H7 (cell line): ENCODE measurements at places on chromosomes 1 and 21.

DNA sequence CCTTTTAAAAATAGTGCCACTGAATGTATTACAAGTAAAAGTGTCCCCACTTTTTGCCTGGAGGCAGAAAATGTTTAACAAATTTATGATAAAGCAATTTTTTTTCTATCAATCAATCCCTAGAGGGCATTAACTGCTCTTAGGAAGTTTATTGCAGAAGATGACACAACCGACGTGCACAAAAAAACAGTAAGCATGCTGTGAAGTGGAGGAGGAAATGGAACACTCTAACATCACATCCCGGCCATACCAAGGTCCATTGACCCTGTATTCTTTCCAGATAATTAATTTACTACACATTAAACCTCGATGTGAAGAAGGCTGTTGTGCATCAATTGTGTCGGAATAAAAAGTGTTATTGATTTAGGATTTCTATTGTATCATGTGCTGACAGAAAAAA is 264.9 kb upstream of the NR5A2 start:
- DNase-seq = no peak

- DNase-seq = no peak
Measured at GRCh38 chr1:232630894-232631195, 912 bp upstream of the SIPA1L2 start.

DNA sequence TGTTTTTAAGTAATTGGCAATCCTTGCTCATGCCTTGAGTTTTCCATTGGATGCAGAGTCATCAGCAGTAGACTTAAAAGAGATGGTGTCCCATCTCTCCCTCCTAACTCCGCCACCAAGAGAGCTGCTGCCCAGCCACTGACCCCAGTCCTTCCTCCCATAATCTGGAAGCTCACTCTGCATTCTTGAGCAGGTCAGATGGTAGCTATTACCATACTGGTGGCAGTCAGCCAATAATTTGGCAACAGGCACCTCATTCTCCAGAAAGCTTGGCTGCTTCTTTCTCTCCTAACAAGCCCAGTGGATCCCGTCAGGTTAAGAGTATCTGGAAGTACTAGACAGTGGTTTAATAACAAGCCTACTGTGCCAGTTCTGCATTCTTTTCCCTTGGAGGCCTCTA is 272.1 kb downstream of the ZNF648 start:
- no peak for DNase-seq

GRCh38 chr1:26923711-26924110 is 2.2 kb downstream of the NUDC start:
- no peak for DNase-seq

- peak; percentile 53 for DNase-seq
Measured at GRCh38 chr1:104780470-104781078, 1030.9 kb downstream of the AMY1C start.

DNA sequence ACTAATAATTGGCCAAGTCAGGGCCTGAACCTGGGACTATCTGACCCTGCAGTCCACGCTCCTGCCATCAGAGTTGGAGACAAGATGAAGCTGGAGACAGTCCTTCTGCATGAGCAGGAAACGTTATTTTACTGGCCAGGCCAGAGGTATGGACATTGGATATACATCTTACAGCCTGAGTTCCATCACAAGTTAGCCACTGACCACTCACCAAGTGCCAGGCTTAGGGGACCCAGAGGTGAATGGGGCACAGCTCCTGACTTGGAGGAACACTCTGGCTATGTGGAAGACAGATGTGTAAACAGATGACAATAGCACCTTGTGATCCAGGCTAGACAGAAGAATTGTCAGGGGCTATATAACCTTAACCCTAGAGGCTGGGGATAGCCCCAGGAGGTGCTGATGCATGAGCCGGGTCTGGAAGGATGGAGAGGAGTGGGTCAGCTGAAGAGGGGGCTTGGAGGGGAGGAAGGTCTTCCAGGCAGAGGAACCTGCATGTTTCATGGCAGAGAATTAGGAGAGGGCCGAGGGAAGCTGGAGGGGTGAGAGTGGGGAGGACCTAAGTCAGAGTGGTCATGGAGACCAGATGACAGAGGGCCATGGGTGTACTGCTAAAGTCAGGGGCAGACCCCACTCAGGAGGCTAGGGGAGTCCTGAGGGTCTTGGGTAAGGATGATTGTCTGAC is 52.5 kb upstream of the DMRTB1 start:
- no peak for DNase-seq

- DNase-seq = no peak
Measured at GRCh38 chr1:245510144-245510543, 355.4 kb downstream of the KIF26B start.

DNA sequence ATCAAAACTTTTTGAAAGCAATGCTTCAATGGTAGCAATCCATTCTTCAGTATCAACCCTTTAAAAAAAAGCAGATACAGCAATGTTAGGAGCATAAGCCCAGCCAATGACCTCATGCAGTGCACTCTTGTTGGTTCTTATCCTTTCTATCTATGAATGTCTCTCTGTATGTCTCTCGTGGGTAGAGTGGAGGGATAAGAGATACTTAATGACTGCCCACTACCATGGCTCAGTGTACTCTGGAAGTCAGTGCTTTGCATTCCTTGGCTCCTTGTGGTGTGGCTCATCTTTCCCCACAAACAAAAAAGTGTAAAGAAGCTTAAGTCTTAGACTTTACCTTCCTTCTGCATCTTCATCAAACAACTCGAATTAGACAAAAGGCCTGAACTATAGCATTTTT is 50.3 kb downstream of the PCSK9 start:
- DNase-seq = no peak

DNA sequence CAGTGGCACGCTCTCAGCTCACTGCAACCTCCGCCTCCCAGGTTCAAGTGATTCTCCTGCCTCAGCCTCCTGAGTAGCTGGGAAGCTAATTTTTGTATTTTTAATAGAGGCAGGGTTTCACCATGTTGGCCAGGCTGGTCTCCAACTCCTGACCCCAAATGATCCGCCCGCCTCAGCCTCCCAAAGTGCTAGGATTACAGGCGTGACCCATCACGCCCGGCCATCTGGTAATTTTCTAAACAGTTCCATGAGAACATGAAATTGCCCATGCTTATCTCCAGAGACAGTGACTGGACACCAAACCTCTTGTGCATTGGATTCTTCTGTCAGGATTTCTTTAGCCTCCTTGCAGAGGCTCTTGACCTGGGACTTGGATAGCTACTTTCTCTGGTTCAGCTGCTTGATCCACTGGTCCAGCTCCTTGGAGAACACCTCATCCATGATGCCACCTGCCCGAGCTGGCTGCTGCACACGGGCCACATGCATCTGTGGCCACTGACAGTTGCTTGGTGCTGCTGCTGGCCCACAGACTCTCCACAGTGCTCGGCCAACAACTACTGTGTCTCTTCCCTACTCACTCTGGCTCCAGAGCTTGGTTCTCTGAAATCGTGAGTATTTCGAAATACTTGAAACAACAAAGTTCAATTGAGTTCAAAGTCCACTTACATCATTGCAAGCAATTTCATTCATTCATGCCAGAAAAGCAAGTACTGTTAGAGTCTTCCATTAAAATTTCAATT is 40.0 kb upstream of the CTPS1 start:
- DNase-seq = no peak

- no peak for DNase-seq
Measured at GRCh38 chr1:54254055-54254454, 54.1 kb downstream of the MRPL37 start.

DNA sequence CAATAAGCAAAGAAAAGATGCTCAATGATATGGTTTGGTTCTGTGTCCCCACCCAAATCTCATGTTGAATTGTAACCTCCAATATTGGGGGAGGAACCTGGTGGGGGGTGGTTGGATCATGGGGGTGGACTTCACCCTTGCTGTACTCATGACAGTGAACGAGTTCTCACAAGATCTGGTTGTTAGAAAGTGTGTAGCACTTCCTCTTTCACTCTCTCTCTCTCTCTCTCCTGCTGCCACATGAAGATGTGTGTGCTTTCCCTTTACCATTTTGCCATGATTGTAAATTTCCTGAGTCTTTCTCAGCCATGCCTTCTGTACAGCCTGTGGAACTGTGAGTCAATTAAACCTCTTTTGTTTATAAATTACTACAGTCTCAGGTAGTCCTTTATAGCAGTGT is 248.4 kb downstream of the HHIPL2 start:
- no peak for DNase-seq

DNA sequence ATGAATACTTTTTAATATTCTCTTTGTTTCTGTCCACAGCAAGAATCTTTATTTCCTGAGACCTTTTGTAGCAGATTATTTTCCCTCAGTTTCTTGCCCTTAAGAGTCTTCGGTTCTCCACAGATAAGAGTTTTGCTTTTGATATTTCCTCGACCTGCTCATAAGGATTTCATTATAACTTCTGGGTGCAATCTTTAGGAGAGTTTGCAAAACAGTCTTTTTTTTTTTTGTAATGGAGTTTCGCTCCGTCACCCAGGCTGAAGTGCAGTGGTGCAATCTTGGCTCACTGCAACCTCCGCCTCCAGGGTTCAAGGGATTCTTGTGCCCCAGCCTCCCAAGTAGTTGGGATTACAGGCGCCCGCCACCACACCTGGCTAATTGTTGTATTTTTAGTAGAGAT is 10.1 kb upstream of the UBE4B start:
- no peak for DNase-seq

DNA sequence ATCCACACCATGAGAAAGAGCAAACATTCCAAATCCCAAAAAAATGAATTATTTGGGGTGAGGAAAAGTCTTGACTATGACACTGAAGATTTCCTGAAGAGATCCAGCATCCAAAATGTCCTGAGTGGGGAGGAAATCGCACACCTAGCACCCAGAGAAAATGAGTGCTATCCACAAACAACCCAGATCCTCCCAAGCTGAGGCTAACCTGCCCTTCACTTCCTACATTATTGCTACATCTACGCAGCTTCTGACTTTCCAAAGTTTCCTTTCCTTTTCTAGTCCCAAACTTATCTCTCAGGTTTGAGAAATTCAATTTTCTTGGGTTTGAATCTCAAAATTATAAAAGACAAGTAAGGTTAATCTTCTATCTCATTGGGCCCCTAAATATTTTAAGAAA is 906 bp upstream of the RGS13 start:
- DNase-seq = no peak

- no peak for DNase-seq
Measured at GRCh38 chr1:17128361-17128760, 9.1 kb upstream of the PADI2 start.

DNA sequence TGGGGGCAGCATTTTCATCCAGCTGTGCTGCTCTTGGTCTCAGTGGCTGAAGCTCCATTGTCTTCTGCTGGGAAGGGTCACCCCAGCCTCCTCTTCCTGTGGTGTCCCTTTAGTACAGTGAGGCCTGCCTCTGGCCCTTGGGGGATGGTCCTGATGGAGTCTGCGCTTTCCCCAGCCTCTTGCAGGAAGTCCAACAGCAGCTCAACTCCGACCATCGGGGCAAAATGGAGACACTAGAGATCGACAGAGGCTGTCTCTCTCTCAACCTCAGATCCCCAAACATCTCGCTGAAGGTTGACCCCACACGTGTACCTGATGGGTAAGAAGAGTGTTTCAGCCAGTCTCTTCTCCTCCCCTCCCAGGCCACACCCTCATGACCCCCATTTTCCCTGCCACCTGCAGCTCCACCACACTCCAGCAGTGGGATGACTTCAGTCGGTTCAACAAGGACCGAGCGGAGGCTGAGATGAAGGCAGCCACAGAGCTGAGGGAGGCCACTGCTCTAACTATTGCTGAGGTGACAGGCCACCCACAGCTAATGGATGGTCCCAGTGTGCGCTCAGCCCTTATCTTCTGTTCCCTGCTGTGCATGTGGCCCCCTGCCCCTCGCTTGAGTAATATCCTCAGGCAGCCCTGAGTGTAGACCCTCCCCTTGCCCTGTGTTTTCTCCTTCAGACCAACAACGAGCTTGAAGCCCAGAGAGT is 2.0 kb upstream of the ADPRS start:
- peak; percentile 25 for DNase-seq

- no peak for DNase-seq
Measured at GRCh38 chr1:32761936-32762335, 55.2 kb downstream of the YARS1 start.

DNA sequence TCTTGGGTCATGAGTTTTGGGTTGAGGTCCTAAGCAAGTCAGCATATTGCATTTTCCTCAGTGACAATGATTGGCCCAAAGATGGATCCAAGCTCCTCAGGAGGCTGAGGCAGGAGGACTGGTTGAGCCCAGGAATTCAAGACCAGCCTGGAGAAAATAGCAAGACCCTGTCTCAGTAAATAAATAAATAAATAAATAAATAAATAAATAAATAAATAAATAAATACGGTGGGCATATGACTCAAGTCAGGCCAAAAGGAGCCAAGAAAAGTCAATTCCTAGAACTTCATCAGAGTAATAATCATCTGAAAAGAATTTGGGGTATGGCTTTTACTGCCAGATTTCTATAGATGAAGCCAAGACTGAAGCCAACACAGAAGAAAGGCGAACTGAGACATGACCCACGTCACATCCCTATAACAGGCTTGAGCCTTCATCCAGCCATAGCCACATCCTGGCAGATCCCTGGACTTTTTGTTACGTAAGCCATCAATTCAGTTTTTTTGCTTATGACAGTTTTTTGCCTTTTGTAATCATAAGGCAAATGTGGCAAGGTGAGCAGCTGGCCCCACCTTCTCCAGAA is 88.5 kb upstream of the NFASC start:
- no peak for DNase-seq

- DNase-seq = no peak
Measured at GRCh38 chr1:164510435-164510834, 48.5 kb upstream of the PBX1 start.

DNA sequence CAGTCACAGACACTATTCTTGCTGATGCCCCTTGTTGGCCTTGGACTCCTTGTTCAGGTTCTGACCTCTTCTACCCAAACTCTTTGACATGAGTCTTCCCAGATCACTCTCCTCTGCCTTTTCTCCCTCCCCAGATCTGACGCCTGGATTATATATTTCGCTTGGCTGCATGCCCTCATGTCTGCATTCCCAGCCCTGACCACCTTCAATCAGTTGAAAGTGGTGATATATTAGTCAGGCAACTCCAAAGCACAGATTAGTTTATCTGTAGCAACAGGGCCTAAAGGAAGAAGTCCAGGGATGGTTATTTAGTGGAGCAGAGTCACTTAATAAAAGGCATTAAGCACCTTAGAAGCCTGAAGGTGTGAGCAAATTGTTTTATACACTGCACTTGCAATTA is 110.0 kb upstream of the GUCA2B start:
- DNase-seq = no peak

GRCh38 chr1:33727310-33727709 is 136.6 kb upstream of the HMGB4 start:
- no peak for DNase-seq
